ENCODE measurements at places on chromosomes 2 and 18.

DNA sequence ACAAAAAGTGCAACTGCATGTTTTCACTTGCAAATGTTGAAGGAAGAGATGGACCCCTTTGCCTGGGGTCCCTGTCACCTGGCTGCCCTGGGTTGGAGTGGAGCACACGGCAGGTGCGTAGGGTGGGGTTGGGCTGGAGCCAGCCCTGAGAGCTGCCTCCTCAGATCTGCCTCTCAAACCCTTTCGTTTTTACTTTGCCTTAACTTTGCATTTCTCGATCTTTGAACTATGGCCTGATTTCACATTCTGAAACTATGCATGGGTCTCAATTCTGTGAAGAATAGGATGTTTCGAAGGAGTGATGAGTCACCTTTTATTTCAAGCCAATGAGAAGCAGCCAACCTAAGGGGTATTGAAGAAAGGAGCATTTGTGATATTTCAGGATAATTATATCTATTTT is 132.8 kb downstream of the ACOXL start:
- no peak for DNase-seq

GRCh38 chr2:144712550-144712940 is 192.6 kb upstream of the ZEB2 start:
- DNase-seq, result no peak

DNA sequence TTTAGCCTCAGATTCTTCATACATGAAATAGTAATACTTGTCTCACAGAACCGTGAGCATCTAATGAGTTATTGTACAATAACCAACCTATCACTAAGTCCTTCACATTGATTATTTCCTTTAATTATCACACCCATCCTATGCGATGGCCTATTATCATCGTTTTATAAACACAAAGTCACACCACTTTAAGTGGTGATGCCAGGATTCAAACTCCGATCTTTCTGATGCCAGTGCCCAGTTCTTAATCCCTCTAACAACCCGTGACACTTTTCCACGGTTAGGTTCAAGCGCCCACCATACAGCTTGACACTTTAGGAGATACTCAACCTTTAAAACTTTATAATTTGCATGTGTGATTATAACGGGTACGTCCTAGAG is 523 bp upstream of the ALMS1 start:
- DNase-seq, result no peak

GRCh38 chr2:114038710-114039109 is 148.8 kb downstream of the ACTR3 start:
- no peak for DNase-seq

DNA sequence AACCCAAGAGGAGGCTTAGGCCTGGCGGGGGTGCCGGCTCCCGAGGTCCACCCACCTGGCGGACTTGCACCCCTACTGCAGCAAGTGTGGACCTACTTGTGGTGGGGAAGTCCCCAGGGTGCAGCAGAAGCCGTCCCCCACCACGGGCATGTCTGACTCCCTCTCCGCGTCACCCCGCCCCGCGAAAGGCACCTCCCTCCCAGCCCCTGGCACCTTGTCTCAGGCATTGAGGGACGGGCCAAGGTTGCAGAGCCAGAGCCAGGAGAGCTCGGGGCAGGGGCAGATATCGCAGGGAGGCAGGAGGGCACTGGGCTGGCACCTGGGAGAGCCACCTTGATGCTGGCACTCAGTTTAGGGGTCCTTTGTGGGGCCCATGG is 19.0 kb downstream of the CROCC2 start:
- no peak for DNase-seq

GRCh38 chr18:30925795-30926194 is 116.7 kb downstream of the DSC3 start:
- no peak for DNase-seq

DNA sequence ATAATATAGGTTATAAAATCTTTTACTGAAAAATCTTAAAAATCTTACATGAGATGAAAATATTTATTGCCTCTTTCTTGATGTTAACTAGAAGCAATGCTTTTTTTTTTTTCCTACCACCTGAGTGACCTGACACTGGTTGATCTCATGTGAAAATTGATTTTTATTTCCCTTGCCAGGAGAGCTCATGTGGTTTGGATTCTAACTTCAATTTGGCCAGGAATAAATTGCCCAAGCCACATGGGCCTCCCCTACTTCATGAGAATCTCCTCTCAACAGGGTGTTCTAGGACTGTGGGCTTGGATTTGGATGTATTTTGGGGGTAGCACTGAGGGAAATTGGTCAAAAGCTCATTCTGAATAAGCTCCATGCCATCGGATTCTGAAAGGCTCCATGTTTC is 20.1 kb downstream of the IDH1 start:
- no peak for DNase-seq

GRCh38 chr2:68879296-68879695 is 8.1 kb upstream of the BMP10 start:
- DNase-seq, result no peak

GRCh38 chr2:215382011-215382410 is 53.9 kb downstream of the FN1 start:
- DNase-seq, result no peak

- no peak for DNase-seq
Measured at GRCh38 chr2:60294901-60295635, 258.4 kb downstream of the BCL11A start.

- DNase-seq, result no peak
Measured at GRCh38 chr2:75606761-75607399, 39.7 kb upstream of the MRPL19 start.

DNA sequence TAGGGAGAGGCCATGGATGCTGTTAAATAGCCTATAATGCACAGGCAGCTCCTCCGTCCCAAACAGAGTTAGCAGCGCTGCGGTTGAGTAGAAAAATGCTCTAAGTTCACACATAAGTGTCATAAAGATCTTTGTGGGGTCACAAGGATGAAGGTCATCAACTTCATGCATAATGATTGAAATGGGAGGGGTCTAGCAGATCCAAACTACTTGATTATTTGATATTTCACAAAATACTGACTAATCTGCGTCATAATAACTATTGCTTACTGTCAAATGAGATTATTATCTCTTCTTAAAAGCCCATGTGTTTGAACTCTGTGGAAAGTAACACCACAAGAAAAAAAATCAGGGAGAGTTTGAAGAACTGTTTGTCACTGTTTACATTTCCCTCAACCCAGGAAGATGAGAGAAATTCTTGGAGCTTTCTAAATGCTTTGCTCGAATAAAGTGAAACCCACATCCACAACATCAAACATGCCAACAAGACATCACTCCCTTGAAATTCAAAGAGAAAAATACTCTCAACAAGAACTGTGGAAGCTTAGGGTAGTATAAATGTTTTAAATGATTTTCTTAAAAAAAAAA is 50.5 kb upstream of the CREB1 start:
- no peak for DNase-seq

DNA sequence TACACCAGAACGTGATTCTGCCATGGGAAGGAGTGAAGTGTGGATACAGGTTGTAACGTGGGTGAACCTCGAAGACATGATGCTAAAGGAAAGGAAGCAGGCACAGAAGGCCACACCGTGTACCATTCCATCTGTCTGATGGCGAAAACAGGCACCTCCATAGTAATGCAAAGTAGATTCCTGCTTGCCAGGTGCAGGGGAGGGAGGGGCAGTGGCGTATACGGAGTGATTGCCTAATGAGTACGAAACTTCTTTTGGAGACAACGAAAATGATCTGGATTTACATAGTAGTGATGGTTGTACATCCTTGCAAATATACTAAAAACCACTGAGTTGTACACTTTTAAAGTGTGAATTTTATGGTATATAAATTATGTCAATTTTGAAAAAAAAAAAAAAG is 106.7 kb downstream of the GBX2 start:
- no peak for DNase-seq

GRCh38 chr2:1945819-1946218 is 201.5 kb upstream of the PXDN start:
- no peak for DNase-seq

GRCh38 chr2:138090330-138090729 is 126.1 kb downstream of the HNMT start:
- DNase-seq, result no peak

DNA sequence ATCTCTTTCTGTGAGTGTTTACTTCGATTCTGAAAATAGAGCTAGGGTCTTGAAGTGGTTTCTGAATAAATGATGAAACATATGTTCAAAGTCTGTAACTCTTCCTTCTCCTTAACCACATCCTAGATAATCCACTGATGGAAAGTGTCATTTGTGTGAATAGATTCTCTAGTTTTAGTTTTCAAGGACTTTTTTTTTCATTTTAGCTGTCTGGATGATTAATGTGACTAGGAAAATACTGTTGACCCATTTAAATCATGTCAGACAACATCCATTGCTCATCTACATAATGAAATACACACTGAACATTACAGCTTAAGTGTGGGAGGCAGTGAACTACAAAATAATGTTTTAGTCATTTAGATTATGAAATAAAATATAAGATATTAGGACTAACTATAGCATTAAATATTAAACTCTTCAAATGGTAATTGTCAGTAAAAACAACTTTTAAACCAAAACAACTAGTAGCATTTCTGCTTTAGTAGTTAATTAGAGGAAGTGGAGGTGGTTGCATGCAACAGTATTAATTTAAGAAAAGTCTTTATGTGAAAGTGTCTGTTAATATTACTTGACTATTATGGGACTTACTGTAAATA is 39.1 kb upstream of the DLX1 start:
- DNase-seq, result no peak

- DNase-seq, result peak; percentile 57
Measured at GRCh38 chr2:3470166-3470651, 49.1 kb downstream of the ADI1 start.

GRCh38 chr2:101500860-101501259 is 25.9 kb upstream of the RFX8 start:
- no peak for DNase-seq

DNA sequence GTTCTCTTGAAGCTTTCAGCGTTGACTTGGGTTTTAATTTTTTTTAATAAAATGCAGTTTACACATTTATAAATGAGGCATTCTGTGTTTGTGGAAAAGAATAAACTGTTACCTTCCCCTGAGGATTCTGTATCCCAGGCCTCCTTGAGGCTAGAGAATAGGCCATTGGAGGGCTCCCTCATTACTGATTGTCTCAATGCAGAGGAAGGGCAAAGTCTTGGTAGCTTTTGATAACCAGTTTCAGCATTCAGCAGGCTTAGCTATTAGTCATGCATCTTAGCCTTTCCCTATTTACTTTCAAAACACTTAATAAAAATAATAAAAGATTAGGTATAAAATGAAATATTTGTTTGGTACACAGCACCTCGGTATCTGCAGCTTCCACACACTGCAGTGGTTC is 58.1 kb upstream of the OTX1 start:
- no peak for DNase-seq

- DNase-seq, result no peak
Measured at GRCh38 chr2:84393829-84394228, 65.3 kb downstream of the SUCLG1 start.
